ENCODE measurements at places on chromosomes 6 and 20. TPM values are rescaled to one million over a fixed set of nuclear protein-coding genes. Genes with fewer than 3 reads are reported as not detected.

Gene LINC00237
- 2.0 TPM for polyA plus RNA-seq

Gene DACT2
- 1.5 TPM for polyA plus RNA-seq

Gene MICAL1
- 27.8 TPM for polyA plus RNA-seq

Gene FAM110A
- polyA plus RNA-seq = 9.9 TPM

Gene ULBP1
- 1.3 TPM for polyA plus RNA-seq

All from GM23338 (cell line).